ENCODE measurements at places on chromosomes 4 and X.

GRCh38 chrX:129825746-129826505, 17.8 kb downstream of the ZDHHC9 start:
- DNase-seq, result no peak

- no peak for DNase-seq
Measured at GRCh38 chr4:25320336-25320735, 7.8 kb downstream of the ZCCHC4 start.

DNA sequence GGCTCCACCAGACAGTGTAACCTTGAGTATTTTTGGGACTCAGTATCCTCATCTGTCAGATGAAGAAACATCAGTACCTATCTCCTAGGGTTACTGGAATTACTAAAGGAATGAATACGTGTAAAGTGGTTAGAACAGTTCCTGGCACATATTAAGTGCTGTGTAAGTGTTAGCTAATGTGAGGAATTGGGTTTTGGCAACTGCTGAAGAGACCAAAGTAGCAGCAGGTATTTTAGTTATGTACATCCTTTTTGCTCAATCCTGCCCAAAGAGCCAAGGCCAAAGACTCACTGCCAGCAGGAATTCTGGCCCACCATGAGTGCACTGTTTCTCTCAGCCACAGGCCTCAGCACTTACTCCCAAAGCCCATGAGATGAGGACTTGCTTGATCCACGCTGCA, 16.7 kb upstream of the MCF2 start:
- DNase-seq, result no peak

DNA sequence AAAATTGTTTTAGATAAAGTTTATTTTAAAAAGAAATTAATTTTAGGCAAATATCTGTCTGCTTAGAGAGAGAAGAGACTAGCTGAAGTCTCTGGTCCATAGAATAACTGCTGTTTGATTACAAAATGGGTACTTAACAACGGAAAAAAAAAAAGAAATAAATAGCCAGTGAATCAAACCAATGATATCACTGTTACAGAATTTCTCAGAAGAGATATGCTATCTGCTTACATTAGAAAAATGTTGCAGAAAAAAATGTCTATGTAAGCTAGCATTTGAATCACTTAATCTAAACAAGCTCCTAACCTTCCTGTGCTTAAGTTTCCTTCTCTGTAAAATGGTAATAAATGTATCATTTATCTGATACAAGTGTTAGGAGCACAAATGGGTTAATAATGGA, 189.9 kb downstream of the IL15 start:
- DNase-seq, result no peak

DNA sequence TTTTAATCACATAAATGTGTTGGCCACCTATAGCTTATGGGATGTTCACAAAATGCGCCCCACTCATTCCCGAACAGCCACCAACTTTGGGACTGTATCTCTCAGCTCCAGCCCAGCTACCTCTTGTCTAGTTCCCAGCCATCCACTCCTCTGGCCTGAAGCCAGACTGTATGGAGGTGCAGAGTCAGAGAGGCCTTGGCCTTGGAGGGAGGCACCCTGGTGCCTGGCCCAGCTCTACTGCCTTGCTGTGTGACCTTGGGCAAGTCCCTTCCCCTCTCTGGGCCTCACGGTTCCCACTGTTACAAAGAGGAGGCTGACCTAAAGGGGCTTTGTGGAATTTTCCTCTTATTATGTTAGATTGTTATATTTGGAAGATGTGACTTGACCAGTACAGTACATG, 13.9 kb downstream of the MAMLD1 start:
- DNase-seq, result no peak

GRCh38 chrX:12977761-12978204, 2.9 kb downstream of the TMSB4X start:
- no peak for DNase-seq

DNA sequence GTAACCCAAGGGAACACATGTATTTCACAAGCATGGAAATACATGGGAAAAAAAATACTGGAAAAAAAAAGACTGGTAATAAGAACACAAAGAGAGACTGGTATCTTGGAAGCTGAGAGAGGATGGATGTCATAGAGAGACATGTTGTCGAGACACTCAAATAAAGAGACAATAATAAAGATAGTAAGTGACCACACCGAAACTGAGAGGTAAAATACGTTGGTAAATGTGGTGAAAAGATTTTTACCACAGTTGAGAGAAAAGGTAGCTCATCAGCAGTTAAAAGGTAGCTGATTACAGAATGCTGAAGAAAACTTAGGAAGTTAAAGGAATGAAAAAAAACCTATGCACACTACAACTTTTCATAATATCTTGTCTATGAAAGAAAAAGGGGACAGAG, 81.1 kb downstream of the ARAP2 start:
- no peak for DNase-seq

DNA sequence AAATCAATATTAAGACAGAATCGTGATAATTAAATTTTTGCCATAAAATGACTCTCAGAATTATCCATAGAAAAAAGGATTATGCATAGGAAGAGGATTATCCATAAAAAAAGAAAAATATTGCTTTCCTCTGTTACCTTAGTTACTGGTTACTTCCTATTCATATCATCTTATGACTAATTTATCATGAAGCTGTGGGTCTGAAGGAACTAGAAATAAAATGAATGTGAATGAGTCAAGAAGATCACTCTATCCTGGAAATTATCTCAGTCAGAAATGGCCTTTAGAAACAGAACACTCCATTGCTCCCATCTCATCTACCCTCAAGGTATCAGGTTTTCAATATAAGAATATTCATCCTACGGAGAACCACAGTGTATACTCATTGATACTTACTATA, 19.4 kb downstream of the RPS6KA6 start:
- DNase-seq, result no peak

GRCh38 chr4:146998157-146998556, 52.5 kb upstream of the TTC29 start:
- no peak for DNase-seq

DNA sequence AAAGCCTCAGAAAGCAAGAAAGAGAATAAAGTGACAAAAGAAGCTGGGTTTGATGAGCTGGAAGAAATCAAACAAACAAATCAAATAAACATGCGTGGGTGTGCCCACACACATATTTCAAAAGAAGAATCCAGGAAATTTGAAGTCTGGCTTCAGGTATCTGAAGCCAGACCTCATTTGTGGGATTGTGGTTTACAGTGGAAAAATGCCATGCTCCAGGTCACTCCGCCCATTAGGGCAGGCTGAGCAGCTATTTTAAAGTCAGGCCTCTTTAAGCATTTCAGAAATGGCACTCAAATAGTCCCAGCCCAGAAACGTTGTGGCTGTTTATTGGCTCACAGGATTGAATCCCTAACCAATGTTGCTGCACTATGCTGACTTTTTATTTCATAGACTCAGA, 226.1 kb upstream of the F9 start:
- no peak for DNase-seq

Data from NCI-H2107 (cell line).